ENCODE measurements at places on chromosomes 12 and 14.
A peak's percentile ranks its signal among the peaks of the same experiment; 100 is the strongest.

GRCh38 chr14:91009501-91010152, 50.8 kb downstream of the RPS6KA5 start:
- DNase-seq, result no peak

GRCh38 chr14:80545935-80546854, 334.9 kb upstream of the DIO2 start:
- DNase-seq, result no peak

DNA sequence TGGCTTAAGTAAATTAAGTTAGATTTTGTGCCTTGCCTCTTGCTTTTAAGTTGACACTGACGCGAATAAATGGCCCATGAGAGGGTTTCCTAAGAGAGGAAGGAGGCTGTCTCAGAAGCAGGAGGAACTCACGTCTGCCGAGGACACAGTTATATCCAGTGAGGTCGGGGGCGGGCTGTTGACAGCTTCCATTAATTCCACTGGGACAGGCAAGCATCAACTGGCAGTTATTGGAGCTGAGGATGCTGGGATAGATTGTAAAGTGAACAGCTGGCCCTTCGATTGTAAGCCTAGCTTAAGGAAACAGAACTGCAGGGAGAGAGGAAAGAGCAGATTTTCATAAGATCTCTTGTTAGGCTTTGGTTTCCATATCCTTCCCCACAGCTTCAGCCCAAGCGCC, 399.2 kb downstream of the IPO8 start:
- no peak for DNase-seq

DNA sequence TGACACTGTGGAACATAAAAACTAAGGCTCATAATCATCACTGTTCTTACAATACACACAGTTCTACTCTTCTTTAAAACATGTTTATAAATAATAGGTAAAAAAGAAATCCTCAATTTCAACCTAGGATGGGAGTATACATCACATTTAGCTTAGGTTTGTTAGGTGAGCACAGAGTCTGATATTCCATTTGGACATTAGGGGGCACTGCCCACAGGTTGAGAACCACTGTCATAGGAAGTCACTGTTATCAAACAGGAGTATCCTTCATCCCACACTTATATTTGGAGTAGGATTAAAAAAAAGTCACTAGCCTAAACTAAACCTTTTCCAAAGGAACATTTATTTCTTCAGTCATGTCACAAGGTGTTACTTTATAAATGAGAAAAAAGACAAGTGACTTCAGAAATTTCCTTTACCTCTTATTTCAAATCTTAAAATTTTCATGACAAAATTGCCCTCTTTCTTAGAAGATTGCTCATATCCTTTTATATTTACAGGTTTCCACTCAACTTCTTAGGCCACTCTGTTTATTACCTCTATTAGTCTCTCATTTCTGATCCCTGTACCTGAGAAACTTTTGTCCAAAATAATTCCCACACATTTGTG, 240.6 kb downstream of the CPNE8 start:
- DNase-seq, result no peak

DNA sequence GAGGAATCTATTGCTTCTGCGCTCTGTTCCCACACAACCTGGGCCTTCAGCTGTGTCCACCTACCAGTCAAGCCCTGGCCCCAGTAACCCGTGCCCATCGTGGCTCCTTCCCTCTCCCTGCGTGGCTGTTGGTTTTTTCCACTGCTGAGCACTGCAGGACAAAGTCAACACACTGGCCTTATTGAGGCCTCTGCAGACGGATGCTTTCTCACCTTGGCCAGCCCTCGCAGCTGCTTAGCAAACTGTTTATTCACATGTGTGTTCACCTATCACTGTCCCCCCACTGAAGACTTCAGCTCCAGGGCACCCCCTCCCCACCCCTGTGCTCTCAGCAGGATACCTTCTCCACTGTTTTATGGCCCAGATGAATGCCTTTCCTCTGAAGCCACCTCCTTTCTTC, 12.8 kb upstream of the GPX2 start:
- DNase-seq, result no peak

DNA sequence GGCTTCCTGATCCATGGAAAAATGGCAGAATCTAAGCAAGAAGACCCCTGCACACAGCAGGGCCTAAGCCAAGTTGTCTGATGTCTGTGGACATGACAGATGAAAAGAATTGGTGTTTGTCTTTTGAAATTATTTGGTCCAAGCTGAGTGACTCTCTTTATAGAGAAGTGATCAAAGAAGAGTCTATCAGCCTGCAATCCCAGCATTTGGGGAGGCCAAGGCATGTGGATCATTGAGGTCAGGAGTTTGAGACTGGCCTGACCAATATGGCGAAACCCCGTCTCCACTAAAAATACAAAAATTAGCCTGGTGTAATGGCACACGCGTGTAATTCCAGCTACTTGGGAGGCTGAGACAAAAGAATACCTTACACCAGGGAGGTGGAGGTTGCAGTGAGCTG, 64.8 kb upstream of the TUNAR start:
- DNase-seq, result no peak

DNA sequence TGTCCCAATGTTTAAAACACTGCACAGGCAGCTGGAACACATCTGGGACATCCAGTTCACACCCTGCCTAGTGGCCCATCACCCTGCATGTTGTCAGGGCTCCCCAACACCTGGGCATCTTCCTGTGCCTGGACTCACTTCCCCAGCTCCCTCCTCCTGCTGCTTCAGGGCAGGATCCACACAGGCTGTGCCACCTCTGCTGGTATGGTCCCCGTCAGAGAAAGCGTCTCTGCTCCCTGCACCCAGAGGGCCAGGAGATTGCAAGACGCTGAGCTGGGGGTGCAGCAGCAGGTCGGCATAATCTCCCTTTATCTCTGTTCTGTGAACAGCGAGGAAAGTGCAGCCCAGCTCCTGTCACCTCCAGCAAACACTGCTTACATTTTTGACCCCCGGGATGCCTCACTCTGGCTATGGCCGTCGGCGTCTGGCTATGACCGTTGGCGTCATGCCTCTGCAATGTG, 124.3 kb downstream of the ADGRD1 start:
- no peak for DNase-seq

- DNase-seq, result no peak
These were observed 31.0 kb upstream of the NPFF start for GRCh38 chr12:53538209-53538689.

- DNase-seq, result peak; percentile 67
These were observed 785 bp upstream of the ACTN1 start for GRCh38 chr14:68979722-68980451.

DNA sequence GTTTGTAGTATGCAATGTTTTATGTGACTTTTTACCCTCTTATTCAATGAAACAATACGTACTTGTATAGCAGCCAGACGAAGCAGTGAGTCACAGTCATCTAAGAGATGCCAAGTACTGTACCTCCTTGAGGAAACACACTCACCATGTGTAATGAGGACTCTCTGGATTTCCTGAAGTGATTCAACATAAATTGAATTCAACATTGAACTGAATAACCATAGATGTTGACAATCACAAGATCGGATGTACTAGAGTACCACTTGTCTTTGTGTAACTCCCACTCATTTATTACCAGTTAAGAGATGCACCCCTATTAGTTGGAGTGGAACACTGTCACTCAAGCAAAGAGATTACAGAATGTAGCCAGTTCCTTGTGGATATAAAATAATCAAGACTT, 175.2 kb upstream of the HMGA2 start:
- no peak for DNase-seq

GRCh38 chr14:71133296-71133695, 226.0 kb downstream of the PCNX1 start:
- DNase-seq, result no peak

- DNase-seq, result peak; percentile 91
These were observed 24.8 kb upstream of the YY1 start for GRCh38 chr14:100213956-100214769.
